ENCODE measurements at places on chromosomes 6 and 20.
A peak's percentile ranks its signal among the peaks of the same experiment; 100 is the strongest.

- H3K27ac ChIP-seq: no peak overlapping the region
- H3K36me3 ChIP-seq: no peaks in the 10 kb centered on the region
- no peak for DNase-seq
- H3K4me1 ChIP-seq: peaks cover 4% of the 10 kb centered on the region
Observed at GRCh38 chr6:26170181-26170580, 83.0 kb downstream of the HFE start.

- no peak overlapping the region for H3K4me3 ChIP-seq
- H3K36me3 ChIP-seq: no peaks in the 10 kb centered on the region
- no peak for DNase-seq
- H3K27ac ChIP-seq: no peak overlapping the region
- H3K27me3 ChIP-seq: no peaks in the 10 kb centered on the region
- no peaks in the 10 kb centered on the region for H3K4me1 ChIP-seq
Observed at GRCh38 chr6:110944681-110945151, 13.8 kb upstream of the GTF3C6 start.

DNA sequence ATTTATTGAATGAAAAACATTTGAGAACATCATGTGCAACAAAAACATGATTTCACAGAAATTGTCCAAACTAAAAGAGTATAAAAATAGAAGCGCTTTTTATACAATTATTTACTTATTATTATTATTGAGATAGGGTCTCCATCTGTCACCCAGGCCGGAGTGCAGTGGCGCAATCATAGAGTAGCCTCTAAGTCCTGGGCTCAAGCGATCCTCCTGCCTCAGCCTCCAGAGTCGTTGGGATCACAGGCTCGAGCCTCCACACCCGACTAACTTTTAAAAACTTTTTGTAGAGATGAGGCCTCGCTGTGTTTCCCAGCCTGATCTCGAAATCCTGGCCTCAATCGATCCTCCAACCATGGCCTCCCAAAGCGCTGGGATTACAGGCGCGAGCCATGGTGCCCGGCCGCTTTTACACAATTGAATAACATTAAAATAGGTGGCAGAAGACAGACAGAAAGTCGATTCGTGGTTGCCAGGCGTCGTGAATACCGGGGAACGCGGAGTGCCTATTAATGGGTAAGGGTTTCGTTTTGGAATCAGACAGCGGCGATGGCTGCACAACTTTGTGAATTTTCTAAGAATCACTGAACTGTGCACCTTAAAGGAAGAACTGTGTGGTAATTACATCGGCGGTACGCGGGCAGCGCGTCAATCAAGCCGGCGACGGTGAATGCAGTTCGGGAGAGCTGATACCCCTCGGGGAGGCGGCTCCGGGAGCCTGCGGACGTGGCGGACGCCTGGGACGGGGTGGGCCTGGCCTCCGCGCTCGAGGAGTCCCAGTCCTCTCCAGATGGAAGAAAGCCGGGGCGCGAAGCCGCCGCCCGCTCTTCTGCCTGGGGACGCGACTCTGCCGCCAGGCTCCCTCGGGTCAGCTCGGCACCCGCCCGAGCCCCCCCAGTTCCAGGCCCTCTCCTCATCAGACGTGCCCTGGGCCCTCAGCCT, 807 bp downstream of the TBC1D20 start:
- no peaks in the 10 kb centered on the region for H3K36me3 ChIP-seq
- peak; percentile 65 for DNase-seq
- peak overlapping the region; percentile 96 for H3K27ac ChIP-seq
- H3K4me3 ChIP-seq: peak overlapping the region; percentile 82
- peaks cover 45% of the 10 kb centered on the region for H3K4me1 ChIP-seq
- H3K27me3 ChIP-seq: no peaks in the 10 kb centered on the region

DNA sequence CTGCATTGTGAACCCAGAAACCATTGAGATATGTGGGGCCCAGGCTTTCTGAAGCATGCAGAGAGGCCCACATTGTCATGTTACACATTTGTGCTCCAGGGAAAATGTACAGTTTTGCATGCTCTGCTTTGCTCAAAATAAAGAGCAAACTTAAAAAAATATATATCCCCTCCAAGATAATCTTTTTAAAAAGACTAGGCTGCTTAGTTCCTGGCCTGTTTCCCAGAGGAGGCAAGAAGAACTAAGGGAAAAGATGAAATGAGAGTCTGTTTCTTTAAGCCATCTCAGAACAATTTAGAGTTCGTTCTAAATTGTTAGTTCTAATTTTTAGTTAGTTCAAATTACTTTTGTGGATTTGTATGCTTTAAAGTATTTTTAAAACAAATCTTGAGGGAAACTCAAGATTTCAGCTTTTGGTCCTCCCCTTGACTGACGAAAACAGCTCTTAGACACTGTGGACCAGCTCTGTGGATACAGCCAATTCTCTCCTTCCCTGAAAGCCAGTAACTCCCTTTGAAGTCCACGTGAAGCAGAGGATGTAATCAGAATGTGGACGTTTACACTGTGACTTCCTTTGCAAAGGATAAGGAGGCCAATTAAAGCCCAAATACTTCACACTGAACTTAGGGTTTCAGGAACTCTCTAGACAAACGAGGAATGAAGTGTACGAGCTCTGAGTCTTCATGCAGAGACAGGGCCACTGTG, 84.7 kb downstream of the CD164 start:
- DNase-seq: no peak
- H3K27ac ChIP-seq: no peak overlapping the region
- H3K36me3 ChIP-seq: no peaks in the 10 kb centered on the region
- H3K4me3 ChIP-seq: no peak overlapping the region

- H3K27ac ChIP-seq: no peak overlapping the region
- no peak for DNase-seq
- H3K4me3 ChIP-seq: no peak overlapping the region
Observed at GRCh38 chr20:47761482-47762047, 23.7 kb downstream of the SULF2 start.

- no peaks in the 10 kb centered on the region for H3K36me3 ChIP-seq
- peaks cover 14% of the 10 kb centered on the region for H3K4me1 ChIP-seq
- no peak for DNase-seq
- no peak overlapping the region for H3K27ac ChIP-seq
- H3K4me3 ChIP-seq: no peak overlapping the region
Observed at GRCh38 chr6:158283304-158283980, 28.8 kb upstream of the TULP4 start.

DNA sequence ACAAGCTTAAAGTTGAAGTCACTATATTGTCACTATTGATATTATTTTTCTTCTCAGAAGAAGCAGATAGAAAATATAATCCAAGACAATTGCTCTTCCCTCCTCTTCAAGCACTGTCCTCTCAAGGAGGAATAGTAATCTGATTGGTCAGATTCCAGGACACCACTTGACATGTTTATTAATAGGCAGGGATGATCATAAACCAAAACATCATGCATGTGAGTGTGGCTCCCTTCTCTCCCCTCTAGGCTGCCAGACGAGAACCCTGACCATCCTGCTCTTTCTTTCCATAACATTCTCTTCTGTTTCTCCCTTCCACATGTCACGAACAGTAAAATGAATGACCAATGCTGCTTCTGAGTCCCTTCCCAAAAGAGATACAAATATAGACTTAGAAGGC, 7.5 kb downstream of the ATG5 start:
- no peak overlapping the region for H3K27ac ChIP-seq
- DNase-seq: no peak
- no peak overlapping the region for H3K4me3 ChIP-seq
- H3K36me3 ChIP-seq: peaks cover 20% of the 10 kb centered on the region
- peaks cover 5% of the 10 kb centered on the region for H3K4me1 ChIP-seq
- H3K27me3 ChIP-seq: no peaks in the 10 kb centered on the region

- H3K27ac ChIP-seq: no peak overlapping the region
- H3K27me3 ChIP-seq: no peaks in the 10 kb centered on the region
- DNase-seq: no peak
- no peaks in the 10 kb centered on the region for H3K4me1 ChIP-seq
- no peaks in the 10 kb centered on the region for H3K36me3 ChIP-seq
Observed at GRCh38 chr6:105077596-105078385, 102.0 kb downstream of the POPDC3 start.

DNA sequence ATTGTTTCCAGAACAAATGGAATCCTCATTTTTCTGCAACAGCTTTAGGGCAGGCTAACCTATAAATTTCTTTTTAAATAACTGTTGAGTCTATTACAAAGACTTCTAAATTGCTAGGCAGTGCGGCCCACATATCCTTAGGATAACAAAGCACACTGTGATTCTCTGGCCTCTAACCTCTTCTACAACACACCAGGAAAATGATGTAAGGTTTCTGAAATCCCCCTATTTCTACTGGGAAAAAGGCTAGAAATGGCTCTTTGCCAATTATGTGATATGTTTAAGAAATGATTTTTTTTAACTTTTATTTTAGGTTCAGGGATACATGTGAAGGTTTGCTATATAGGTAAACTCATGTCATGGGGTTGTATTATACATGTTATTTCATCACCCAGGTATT, 17.3 kb upstream of the NT5E start:
- no peaks in the 10 kb centered on the region for H3K27me3 ChIP-seq
- H3K27ac ChIP-seq: no peak overlapping the region
- H3K4me1 ChIP-seq: no peaks in the 10 kb centered on the region
- H3K4me3 ChIP-seq: no peak overlapping the region
- no peak for DNase-seq

- no peaks in the 10 kb centered on the region for H3K4me1 ChIP-seq
- H3K27ac ChIP-seq: no peak overlapping the region
- H3K27me3 ChIP-seq: no peaks in the 10 kb centered on the region
- no peak for DNase-seq
- no peaks in the 10 kb centered on the region for H3K36me3 ChIP-seq
Observed at GRCh38 chr20:51121901-51122412, 99.0 kb upstream of the KCNG1 start.

- H3K4me3 ChIP-seq: no peak overlapping the region
- no peaks in the 10 kb centered on the region for H3K4me1 ChIP-seq
Observed at GRCh38 chr6:157647261-157647915, 175.7 kb upstream of the SNX9 start.

GRCh38 chr6:159981403-159982245, 12.7 kb downstream of the IGF2R start:
- H3K4me3 ChIP-seq: no peak overlapping the region
- H3K27ac ChIP-seq: peak overlapping the region; percentile 88
- H3K36me3 ChIP-seq: no peaks in the 10 kb centered on the region
- H3K27me3 ChIP-seq: no peaks in the 10 kb centered on the region
- peak; percentile 60 for DNase-seq

DNA sequence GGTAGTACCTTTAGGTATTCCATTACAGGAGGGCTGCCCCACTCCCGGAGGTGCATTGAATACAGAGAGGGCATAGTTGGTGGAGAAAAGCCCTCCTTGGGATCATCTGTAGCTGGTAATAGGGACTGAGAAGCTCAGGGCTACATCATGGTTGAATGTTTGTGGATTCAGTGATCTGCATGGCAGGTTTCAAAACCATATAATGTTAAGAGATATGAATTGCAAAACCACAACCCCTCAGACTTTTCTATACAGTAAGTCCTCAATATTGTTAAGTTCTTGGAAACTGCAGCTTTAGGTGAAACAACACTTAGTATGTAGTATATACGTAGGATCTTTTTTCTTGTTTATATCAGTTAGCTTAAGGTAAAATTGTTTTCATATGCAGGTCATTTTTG, 11.3 kb downstream of the TULP4 start:
- no peak overlapping the region for H3K27ac ChIP-seq
- H3K27me3 ChIP-seq: no peaks in the 10 kb centered on the region
- no peak for DNase-seq
- peaks cover 16% of the 10 kb centered on the region for H3K4me1 ChIP-seq
- H3K36me3 ChIP-seq: no peaks in the 10 kb centered on the region

DNA sequence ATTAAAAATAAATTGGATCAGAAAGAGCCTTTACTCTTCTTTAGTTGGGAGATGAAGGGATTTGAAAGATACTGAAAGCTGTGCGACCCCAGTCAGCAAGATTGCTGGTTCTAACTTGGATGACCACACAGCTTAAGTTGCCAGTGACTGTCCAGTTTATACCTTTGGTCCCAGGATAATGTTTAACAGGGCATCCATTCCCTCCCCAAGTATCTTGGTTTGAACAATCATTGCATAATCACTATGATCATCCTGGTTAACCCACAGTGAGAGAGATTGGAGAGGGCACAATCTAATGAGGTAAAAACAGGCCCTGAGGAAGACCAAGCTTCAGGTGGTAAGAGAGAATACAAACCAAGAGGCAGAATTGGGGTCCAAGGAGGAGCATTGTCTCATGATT, 798.3 kb downstream of the MAFB start:
- DNase-seq: no peak
- H3K27ac ChIP-seq: no peak overlapping the region
- H3K36me3 ChIP-seq: no peaks in the 10 kb centered on the region

- no peaks in the 10 kb centered on the region for H3K27me3 ChIP-seq
- H3K4me3 ChIP-seq: no peak overlapping the region
- no peaks in the 10 kb centered on the region for H3K4me1 ChIP-seq
- H3K36me3 ChIP-seq: no peaks in the 10 kb centered on the region
Observed at GRCh38 chr6:22558288-22558882, 11.0 kb upstream of the HDGFL1 start.

- H3K4me3 ChIP-seq: no peak overlapping the region
- no peak overlapping the region for H3K27ac ChIP-seq
- DNase-seq: no peak
- H3K4me1 ChIP-seq: no peaks in the 10 kb centered on the region
- H3K36me3 ChIP-seq: no peaks in the 10 kb centered on the region
Observed at GRCh38 chr6:67501755-67502154, 1133.3 kb upstream of the ADGRB3 start.

GRCh38 chr6:138429761-138430160, 25.7 kb downstream of the HEBP2 start:
- peak overlapping the region; percentile 11 for H3K4me3 ChIP-seq
- H3K36me3 ChIP-seq: no peaks in the 10 kb centered on the region
- no peaks in the 10 kb centered on the region for H3K27me3 ChIP-seq
- peaks cover 6% of the 10 kb centered on the region for H3K4me1 ChIP-seq
- DNase-seq: no peak
- peak overlapping the region; percentile 64 for H3K27ac ChIP-seq

DNA sequence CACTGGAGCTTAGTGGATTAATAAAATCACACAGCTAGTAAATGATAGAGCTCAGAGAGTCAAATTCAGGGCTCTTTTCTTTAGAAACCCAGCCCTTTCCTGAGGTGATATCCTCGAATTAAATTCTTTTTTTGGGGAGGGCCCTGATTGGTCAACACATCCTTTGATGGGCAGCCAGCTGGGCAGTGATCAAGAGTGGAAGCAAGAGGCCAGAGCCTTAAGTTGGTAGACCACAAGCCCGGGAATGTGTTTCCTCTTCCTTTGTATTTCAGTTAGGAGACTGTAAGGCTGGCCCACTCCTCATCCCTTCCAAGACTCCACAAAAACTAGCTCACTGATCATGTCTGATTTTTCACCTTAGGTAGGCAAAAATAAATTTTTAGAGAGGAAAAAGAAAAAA, 640.5 kb downstream of the DHX35 start:
- no peaks in the 10 kb centered on the region for H3K4me1 ChIP-seq
- H3K4me3 ChIP-seq: no peak overlapping the region
- H3K27me3 ChIP-seq: no peaks in the 10 kb centered on the region
- no peak overlapping the region for H3K27ac ChIP-seq
- no peak for DNase-seq
- H3K36me3 ChIP-seq: no peaks in the 10 kb centered on the region

DNA sequence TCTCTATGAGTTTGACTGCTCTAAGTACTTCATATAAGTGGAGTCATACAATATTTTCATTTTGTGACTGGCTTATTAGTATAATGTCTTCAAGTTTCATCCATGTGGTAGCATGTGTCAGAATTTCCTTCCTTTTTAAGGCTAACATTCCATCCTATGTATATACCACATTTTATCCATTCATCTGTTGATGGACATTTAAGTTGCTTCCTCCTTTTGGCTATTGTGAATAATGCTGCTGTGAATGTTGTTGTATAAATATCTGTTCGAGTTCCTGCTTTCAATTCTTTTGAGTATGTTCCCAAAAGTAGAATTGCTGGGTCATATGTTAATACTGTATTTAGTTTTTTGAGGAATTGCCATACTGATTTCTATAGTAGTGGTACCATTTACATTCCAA, 79.5 kb downstream of the PTPRA start:
- H3K27ac ChIP-seq: no peak overlapping the region
- H3K4me3 ChIP-seq: no peak overlapping the region
- DNase-seq: no peak
- H3K36me3 ChIP-seq: no peaks in the 10 kb centered on the region
